Hematopoietic multipotent progenitor cell treated with erythropoietin and hydrocortisone succinate and interleukin-3 and kit ligand, for 17 days (in vitro differentiated cells): ENCODE measurements at places on chromosomes 5 and 9.
A peak's percentile ranks its signal among the peaks of the same experiment; 100 is the strongest.

DNA sequence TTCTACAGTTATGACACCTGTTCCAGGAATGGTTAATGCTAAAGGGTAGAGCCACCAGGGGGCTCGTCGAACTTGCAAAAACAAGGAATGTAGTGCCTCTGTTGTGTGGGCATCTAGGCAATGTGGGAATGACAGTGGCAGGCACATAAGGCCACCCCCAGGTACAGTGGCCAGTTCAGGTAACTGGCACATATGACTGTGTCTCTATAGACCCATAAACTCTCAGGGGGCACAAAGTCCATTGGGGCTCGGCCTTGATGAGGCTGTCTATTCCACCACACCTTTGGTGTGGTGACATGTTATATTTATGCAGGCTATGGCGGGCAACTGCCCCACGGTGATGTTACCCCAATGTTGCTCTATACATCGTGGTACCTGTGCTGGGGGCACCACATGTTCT, 59.6 kb upstream of the FAM120A start:
- no peak for DNase-seq

- DNase-seq = no peak
Observed at GRCh38 chr5:139787257-139787567, 8.4 kb upstream of the PSD2 start.

DNA sequence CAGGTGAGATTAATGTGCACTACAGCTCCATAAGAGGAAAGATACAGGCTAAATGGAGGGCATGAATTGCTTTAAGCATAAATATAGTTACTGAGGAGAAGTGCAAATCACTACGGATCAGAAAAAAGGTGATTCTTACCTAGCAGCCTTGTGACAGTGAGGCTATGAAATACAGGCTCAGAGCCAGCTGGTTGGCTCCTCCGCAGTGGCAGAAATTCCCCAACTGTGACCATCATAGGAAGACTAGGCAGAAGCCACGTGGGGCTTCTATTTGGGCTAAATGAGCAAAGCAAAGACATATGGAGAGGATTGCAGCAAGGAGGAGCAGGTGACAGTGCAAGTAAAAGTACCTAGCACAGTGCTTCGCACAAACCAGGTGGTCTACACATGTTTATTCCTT, 40.5 kb downstream of the CDO1 start:
- no peak for DNase-seq

DNA sequence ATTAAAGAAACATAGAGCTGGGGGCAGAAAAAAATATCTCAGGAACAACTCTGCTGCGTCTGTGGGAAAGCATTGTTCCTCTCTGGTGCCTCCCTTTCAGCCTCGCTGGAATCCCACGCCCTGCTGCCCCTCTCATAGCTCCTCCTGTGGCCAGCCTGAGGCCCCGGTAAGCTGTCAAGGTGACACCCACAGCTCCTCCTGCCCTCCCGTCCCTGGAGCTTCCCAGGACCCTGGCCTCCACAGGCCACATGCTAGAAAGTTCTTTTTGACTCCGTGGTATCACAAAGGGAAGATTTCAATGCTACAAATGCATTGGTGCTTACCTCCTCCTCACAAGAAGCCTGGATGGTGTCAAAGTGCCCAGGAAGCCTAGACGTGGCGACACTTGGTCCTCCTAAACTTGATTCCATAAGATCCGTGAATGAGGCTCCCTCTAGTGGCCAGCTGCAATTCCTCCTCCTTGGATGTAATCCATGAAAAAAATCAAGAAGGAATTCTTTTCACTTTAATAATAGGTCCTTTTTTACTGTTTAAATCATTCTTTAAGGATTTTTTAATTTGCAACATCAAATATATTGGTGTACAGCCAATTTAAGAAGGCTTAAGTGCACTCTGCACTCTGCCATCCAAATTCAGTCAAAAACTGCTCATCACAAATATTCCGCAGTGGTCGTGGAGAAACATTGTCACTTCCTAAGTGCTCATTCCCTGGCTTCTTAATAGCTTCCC, 104.9 kb downstream of the CFAP90 start:
- peak; percentile 30 for DNase-seq

GRCh38 chr5:99099691-99100090, 170.9 kb upstream of the CHD1 start:
- DNase-seq = no peak

DNA sequence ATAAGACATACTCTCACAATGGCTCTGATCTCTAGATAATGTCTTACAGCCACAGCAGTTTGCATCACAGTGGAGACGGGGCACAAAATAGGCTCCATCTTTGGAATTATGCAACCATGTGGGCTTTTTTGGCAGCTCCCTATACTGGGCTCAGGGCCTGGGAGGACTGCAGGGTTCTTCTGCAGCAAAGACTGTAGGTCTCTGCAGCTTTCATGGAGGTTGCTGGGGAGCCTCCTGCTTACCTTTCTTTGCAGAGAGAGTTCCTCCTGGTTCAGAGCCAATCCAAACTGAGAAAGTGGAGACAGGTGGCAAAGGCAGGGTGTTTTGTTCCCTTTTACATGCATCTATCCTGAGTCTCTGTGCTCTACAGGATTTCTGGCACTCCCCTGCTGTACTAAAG, 558.0 kb downstream of the TLR4 start:
- DNase-seq = no peak

DNA sequence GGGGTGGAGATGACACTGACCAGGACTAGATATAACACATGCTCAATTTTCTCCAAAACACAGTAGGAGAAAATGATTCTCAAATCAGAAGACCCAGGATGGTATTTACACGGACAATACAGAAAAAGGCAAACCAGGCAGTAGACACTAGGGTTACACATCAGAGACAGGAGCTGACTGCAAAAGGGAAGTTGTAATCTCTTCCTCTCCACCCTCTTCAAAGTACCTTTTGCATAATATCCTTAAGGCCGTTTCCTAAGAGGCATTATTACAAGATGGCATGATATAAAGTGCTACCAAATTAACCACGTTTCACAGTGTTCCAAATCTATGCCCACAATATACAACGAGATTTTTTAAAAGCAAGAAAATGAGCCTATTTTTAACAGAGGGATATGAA, 39.2 kb downstream of the YIPF5 start:
- no peak for DNase-seq

DNA sequence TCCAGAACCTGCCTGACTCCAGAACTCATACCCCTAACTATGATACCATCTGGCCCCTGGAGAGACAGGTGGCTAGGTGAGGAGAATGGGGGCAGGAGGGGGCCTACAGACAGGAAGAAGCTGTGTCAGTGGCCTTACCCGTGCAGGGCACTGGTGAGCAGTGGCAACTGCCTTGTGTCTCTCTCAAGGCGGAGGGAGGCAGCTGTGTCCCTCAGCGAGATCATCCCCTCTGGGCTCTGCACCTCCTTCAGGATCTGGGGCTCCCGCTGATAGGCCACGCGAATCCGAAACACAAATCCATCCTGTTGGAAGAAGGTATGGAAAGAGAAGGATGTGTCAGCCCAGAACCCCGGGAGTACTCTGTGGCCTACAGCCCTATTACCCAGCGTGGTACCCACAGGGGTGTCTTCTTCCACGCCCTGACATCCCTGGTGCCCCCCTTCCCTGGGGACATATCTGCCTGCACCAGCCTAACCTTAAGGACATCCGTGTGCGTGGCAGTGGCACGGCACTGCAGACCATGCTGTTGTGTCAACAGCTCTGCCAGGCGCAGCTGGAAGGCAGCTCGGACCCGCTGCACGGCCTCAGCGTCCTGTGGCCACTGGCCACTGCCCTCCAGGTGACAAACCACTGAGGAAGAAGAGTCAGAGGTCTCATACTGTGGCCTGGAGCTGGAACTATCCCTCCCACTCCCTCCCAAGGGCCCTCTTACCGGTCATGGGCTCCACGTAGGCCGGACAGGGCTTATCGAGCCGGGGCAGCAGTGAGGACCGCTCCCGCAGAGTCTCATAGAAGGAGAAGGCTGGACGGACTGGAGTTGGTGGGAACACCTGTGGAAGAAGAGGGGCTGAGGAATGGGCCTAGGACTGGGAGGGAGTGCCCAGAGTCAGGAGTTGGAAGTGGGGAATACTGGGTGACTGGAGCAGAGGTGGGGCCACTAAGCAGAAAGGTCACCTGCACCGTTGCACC, 7.8 kb downstream of the NOL6 start:
- no peak for DNase-seq

GRCh38 chr5:153569036-153569435, 78.6 kb downstream of the GRIA1 start:
- DNase-seq = no peak

DNA sequence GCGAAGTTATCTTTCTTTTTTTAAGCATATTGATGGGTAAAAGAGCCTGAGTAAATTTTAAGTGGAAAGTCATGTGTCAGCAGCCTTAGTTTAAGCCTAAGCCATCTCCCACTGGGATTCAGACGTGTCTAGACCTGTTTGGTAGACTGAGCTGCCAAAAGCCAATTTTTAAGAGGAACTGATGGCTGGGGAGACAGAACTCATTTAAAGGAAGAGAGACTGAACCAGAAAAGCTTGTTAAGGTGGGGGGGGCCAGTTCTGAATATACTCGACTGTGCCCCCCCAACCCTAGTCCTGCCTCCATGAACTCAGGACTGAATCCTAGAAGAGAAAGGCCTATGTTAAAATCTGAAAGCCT, 58.3 kb upstream of the PLPP1 start:
- no peak for DNase-seq

- DNase-seq = no peak
Observed at GRCh38 chr5:9034649-9035048, 511.2 kb downstream of the SEMA5A start.

GRCh38 chr5:160278343-160278742, 34.0 kb downstream of the CCNJL start:
- no peak for DNase-seq

- DNase-seq = no peak
Observed at GRCh38 chr5:170293273-170293672, 4.3 kb downstream of the LCP2 start.

DNA sequence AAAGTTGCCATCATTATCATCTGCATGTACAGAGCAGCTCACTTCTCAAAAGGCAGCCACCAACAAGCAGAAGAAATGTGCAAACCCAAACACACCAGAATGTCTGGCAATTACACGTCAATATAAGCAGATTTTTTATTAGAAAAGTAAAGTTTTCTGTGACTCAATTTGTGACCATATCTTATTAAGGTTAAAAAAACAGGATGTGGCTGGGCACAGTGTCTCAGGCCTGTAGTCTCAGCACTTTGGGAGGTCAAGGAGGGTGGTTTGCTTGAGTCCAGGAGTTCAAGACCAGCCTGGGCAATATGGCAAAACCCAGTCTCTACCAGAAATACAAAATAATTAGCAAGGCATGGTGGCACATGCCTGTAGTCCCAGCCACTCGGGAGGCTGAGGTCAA, 176.7 kb downstream of the FANCC start:
- DNase-seq = no peak
